ENCODE measurements at places on chromosomes 4 and X. TPM values are rescaled to one million over a fixed set of nuclear protein-coding genes. Genes with fewer than 3 reads are reported as not detected.

The TECRL gene
- not detected for total RNA-seq

The S100G gene
- not detected for total RNA-seq

The USP17L27 gene
- not detected for total RNA-seq

The PCDH7 gene
- total RNA-seq, result 1.4 TPM

The KDM6A gene
- 23.2 TPM for total RNA-seq

The KDR gene
- 524 TPM for total RNA-seq

The POF1B gene
- total RNA-seq, result 1.1 TPM

The GABRB1 gene
- total RNA-seq, result not detected

The SLC6A14 gene
- not detected for total RNA-seq

The TIMP1 gene
- total RNA-seq, result 74.5 TPM

The PHEX gene
- 0.98 TPM for total RNA-seq

The TRIM75 gene
- not detected for total RNA-seq

The MAGEA11 gene
- total RNA-seq, result not detected

The MAP7D2 gene
- total RNA-seq, result 0.38 TPM

The GPRASP3 gene
- total RNA-seq, result 3.9 TPM

The MAP7D3 gene
- total RNA-seq, result 24.7 TPM

The UTP14A gene
- total RNA-seq, result 26.1 TPM

The HMGN5 gene
- 0.98 TPM for total RNA-seq

The VEGFC gene
- 30.4 TPM for total RNA-seq

The DGKK gene
- total RNA-seq, result not detected

The TMEM175 gene
- total RNA-seq, result 10.8 TPM

The SPACA5 gene
- total RNA-seq, result not detected

The MAGEA12 gene
- total RNA-seq, result not detected

The HTN3 gene
- total RNA-seq, result not detected

All from vein endothelial cell (primary cell).